ENCODE measurements at places on chromosomes 2 and 18. TPM values are rescaled to one million over a fixed set of nuclear protein-coding genes. Genes with fewer than 3 reads are reported as not detected.

MYOM1 gene
- 3.1 TPM for total RNA-seq

EIPR1 gene
- total RNA-seq: 40.6 TPM

LRP1B gene
- total RNA-seq: not detected

NPPC gene
- not detected for total RNA-seq

CBLN2 gene
- total RNA-seq: not detected

IL36A gene
- total RNA-seq: not detected

- DNase-seq: no peak
Observed at GRCh38 chr2:191653667-191654391, 24.1 kb upstream of the NABP1 start.

- DNase-seq: no peak
Observed at GRCh38 chr2:9517118-9517782, 38.4 kb downstream of the ADAM17 start.

Data from right lobe of liver (tissue), 6 donors.